ENCODE measurements at places on chromosomes 11 and 22.

GRCh38 chr11:121999651-122000050 lies 116.4 kb downstream of the BLID start:
- no peak for DNase-seq

DNA sequence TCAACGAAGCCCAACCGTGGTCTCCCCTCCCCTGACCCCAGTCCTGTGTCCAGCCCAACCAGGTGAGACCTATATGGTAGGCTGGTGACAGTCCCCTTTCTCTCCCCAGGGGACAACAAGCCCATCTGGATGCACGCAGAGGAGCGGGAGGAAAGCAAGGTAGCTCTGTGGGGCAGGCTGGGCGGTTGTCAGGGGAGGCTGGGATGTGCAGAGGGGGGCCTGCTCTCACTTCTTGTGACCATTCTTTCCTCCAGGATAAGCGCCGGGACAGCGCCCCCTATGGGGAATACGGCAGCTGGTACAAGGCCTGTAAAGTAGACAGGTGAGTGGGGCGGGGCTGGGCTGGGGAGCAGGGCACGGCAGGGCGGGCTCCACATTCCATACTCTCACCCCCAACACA lies 3.5 kb upstream of the RAB1B start:
- no peak for DNase-seq

DNA sequence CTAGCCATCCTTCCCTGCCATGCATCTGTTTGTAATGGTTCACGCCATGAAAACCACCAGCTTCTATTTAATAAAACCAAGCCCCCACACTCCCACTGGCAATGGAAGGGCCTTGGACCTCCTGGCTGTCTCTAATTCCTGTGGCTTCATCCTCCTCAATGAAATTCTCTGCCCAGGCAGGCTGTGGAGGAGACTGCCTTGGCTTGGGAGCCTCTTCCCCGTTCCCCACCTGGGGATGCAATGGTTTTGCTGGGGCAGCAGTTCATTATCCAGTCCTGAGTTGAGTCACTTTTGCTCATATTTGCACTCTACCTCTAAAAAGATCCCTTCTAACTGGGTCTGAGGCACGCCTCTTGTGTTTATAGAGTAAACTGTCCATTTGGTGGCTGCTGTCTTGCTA lies 515.8 kb downstream of the NTM start:
- no peak for DNase-seq

- DNase-seq = no peak
Observed at GRCh38 chr11:93024369-93024768, 54.9 kb downstream of the MTNR1B start.

DNA sequence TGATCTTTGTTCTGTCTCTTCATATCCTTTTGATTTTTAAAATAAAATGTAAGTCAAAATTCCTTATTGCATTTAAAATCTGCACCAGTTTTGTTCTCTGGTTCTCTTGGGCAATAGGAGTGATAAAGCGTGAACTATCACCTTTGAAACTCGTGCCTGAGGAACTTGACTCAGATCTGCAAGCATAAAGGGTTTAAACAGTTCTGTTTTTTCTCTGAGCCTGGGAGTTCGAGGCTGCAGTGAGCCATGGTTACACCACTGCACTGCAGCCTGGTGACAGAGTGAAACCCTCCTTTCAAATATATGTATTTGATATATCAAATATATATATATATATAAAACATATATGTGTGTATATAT lies 38.9 kb upstream of the CLMP start:
- DNase-seq = no peak

- DNase-seq = peak; percentile 83
Observed at GRCh38 chr22:49051491-49052022, 776.1 kb downstream of the BRD1 start.

- no peak for DNase-seq
Observed at GRCh38 chr11:104908186-104908531, 9.9 kb upstream of the CASP12 start.

- DNase-seq = no peak
Observed at GRCh38 chr22:26606611-26607010, 11.2 kb downstream of the CRYBB1 start.

DNA sequence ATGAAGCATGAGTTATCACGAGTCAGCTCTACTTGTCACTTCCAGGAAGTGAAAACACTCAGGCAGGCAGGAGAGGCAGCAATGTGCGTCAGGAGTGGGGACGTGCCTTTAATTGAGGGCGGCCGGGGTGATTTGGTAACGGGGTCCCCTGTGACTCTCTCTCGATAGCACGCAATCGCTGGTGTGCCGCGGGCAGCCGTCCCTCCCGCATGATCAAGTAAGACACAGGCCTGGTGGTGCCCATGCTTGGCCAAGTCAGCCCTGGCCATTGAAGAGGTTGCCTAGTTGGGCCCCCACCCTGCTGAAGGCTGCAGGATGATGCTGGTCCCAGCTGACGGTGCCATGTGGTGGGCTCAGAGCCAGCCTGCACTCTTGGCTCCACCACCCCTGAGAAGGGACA lies 29.7 kb downstream of the CACNG2 start:
- no peak for DNase-seq

DNA sequence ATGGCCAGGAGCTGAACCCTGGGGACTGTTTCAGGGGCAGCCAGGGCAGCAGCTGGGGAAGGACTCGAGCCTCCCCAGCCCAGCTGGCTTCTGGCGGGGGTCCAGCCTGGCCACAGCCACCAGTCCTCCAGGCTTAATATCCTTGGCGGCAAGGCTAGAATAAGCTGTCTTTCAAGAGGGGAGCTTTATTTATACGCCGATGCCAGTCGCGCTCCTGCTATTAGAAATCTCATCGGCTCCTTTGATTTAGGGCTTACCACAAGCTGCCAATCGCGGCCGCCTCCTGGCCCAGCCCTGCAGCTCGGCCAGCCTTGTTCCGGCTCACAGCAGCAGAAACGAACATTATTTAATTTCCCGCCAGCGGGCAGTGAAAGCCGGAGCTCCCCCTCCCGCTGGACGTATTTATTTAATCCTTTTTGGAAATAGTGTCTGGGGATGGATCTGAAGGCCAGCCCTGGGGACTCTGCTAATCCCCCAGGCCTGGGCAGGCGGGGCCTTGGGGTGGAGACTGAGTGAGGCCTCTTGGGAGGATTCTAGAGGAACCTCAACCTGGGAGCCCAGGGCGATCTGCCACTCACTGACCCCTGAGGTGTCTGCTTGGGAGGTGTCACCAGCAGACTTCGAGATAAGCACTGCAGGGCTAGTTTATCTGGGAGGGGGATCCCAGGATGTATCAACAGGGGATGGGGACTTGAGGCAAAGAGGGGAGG lies 363.1 kb downstream of the MN1 start:
- no peak for DNase-seq

- DNase-seq = no peak
Observed at GRCh38 chr22:23106906-23107367, 34.9 kb downstream of the RSPH14 start.

DNA sequence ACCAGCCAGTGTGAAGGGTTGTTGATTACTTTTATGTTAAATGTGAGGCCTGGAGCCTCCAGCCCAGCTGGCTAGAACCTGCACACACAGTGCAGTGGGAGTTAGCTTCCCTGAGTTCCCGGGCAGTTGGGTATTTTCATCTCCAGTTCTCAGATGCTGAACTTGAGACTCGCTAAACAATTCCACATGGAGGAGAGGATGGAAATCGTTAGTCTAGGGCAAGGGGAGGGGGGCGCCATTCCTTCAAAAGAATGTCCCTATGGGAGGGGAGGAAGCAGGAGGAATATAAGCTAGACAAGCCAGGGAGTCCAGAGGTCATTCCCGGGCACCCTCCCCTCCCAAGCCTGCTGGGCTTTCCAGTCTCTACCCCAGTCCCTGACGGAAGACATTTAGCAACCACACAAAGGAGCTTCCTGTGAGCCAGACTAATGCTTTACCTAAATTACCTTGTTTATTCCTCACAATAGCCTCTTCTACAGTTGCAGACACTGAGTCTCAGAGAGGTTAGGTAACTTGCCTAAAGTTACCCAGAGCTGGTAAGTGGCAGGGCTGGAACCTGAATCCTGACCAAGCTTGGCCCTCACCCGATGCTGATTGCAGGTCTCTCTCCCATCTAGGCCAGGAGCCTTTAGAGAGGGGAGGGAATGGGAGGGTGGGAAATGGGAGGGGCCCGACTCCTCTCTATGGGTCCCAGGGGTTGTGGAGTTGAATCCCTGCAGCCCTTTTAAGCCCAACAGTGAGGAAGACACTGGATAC lies 1.9 kb upstream of the TSKU start:
- peak; percentile 22 for DNase-seq

GRCh38 chr22:49106842-49107152 lies 720.9 kb downstream of the BRD1 start:
- peak; percentile 67 for DNase-seq

DNA sequence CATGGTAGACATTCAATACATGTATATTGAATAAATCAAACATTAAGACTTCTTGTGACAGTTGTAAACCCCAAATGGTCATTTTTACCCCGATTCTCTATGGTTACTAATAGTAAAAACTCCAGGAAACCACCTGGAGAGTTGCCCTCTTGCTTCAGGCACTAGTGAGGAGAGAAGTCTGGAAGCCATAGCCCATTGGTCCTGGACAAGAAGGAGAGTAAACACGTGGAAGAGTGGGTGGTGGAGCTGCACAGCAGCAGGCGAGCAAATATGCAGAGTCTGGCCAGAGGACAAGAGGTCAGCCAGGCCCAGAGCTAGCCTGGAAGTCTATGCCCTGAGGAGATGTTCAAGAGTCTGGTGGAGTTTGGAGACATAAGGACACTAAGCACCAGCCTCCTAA lies 17.7 kb downstream of the DCHS1 start:
- no peak for DNase-seq

DNA sequence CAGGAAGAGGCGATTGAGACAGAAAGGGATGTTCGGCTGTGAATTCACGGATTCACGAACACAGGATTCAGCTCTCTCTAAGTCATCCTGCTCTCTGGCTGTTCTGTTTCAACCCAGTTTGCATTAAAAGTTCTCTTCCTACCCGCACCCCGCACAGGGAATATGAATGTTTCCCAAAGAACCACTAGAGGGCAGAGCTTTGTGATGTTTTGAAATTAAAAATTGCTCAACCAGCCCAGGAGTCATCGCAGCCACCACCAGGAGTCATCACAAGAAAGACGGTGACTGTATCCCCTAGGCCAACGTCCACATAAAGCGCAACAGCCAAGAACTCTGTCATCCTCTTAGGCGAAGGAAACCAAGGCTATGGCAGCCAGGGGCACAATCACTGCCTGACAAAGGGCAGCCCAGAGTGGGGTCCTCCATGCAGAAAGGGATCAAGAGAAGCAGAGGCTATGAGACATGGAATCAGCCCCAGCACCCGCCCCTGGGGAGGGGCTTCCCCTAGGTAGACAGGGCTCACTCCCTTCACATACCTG lies 122.4 kb downstream of the WT1 start:
- DNase-seq = no peak

- DNase-seq = peak; percentile 34
Observed at GRCh38 chr11:71499125-71499524, 27.9 kb upstream of the KRTAP5-7 start.

- no peak for DNase-seq
Observed at GRCh38 chr11:36177836-36178235, 111.4 kb downstream of the COMMD9 start.

DNA sequence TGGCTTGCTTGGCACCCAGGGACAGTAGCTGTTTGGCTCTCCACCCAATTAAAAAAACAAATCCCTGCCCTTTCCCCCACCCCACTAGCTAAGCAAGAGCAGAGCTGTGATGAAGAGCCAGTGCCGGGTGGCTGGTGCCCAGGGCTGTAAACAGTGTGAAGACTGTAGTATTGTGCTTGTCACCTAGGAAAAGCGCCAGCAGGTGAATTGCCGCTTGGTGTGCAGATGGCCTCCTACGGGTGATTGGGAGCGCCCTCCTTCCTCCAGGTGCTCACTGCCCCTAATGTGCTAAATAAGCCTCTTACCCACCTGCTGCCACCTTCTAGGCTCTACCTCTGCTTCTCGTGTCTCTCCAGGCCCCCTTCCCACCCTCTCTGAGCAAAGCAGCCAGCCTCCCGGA lies 18.4 kb upstream of the RAPSN start:
- peak; percentile 43 for DNase-seq

GRCh38 chr11:102534261-102534872 lies 3.8 kb upstream of the MMP7 start:
- DNase-seq = no peak

DNA sequence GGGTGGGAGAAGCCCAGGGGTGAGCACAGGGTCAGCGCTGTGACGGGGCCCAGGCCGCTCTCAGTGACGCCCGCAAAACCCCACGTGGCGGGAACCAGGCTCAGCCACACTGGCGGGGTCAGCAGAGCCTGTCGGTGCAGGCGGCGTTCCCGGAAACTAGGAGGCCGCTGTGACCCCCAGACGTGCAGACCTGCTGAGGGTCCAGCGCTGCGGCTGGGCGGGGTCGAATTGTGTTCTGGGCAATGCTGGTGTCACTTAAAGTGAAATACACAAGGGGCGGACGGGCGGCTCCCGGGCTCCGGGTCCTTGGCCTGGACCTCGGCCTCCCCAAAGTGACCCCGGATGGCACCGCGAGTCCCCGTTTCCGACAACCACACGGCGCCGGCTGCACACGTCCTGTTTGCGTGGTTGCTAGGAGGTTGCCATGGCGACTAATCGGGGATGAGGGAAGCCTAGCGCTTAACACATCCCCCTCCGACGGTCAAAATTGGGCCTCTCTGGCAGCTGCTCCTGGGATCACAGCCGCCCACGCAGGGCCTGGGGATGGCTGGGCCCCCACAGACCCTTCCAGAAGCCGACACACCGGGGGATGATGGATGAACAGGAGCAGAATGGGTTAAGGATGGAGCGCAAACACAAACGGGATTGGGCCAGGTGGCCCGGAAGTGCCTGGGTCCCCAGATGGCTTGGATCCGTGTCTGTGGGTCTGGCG lies 81.7 kb upstream of the PRR5 start:
- no peak for DNase-seq

DNA sequence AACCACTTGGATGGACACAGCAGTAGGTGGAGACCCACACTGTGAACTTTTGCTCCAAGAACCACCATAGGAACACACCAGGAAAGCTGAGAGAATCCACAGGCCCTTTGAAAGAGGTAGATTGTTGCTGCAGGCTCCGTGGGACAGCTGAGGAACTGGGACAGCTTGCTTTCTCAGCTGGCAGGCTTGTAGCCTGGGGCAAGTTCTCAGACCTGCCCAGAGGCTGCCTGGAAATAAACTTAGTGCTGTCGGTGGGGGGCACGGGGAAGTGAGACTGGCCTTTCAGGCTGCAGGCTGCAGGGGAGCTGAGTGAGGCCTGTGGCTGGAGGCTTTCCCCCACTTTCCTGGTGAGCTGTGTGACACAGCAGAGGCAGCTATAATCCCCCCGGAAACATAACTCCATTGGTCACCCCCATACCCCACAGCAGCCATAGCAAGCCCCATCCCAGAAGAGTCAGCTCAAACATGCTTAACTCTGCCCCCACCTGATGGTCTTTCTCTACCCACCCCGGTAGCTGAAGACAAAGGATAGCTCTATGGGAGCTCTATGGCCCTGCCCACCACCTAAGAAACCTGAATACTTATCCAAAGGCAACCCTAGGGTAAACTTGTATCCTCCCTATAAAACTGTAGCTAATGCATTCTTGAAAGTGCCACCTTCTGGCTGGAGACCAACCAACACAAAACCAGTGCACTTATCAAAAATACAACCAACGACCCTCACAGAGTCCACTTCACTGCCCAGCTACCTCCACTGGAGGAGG lies 21.4 kb upstream of the ACRV1 start:
- DNase-seq = no peak

GRCh38 chr22:30247974-30248373 lies 1.4 kb upstream of the LIF start:
- DNase-seq = peak; percentile 88

- DNase-seq = peak; percentile 65
Observed at GRCh38 chr11:119484741-119485605, 62.0 kb upstream of the THY1 start.

All from chondrocyte (in vitro differentiated cells).